ENCODE measurements at places on chromosomes 6 and 20. TPM values are rescaled to one million over a fixed set of nuclear protein-coding genes. Genes with fewer than 3 reads are reported as not detected.
A peak's percentile ranks its signal among the peaks of the same experiment; 100 is the strongest.

GRCh38 chr20:53352727-53353440, 240.8 kb downstream of the ZNF217 start:
- no peak overlapping the region for H3K4me3 ChIP-seq
- H3K27ac ChIP-seq: no peak overlapping the region
- no peaks in the 10 kb centered on the region for H3K4me1 ChIP-seq
- DNase-seq: no peak

- H3K4me1 ChIP-seq: no peaks in the 10 kb centered on the region
- H3K36me3 ChIP-seq: peaks cover 27% of the 10 kb centered on the region
- H3K27me3 ChIP-seq: no peaks in the 10 kb centered on the region
- DNase-seq: no peak
These were observed 17.0 kb downstream of the MCM8 start for GRCh38 chr20:5967469-5967868.

GRCh38 chr20:51628533-51629398, 86.2 kb upstream of the NFATC2 start:
- H3K4me3 ChIP-seq: no peak overlapping the region
- no peak for DNase-seq
- H3K36me3 ChIP-seq: no peaks in the 10 kb centered on the region
- H3K4me1 ChIP-seq: peaks cover 8% of the 10 kb centered on the region
- no peak overlapping the region for H3K27ac ChIP-seq
- no peaks in the 10 kb centered on the region for H3K27me3 ChIP-seq

- no peak for DNase-seq
- no peak overlapping the region for H3K4me3 ChIP-seq
- H3K4me1 ChIP-seq: no peaks in the 10 kb centered on the region
- no peak overlapping the region for H3K27ac ChIP-seq
- H3K27me3 ChIP-seq: no peaks in the 10 kb centered on the region
- H3K36me3 ChIP-seq: no peaks in the 10 kb centered on the region
These were observed 270.7 kb upstream of the TAB2 start for GRCh38 chr6:149046822-149047246.

GRCh38 chr6:158357570-158358216, 45.4 kb downstream of the TULP4 start:
- DNase-seq: no peak
- H3K27ac ChIP-seq: peak overlapping the region; percentile 39
- peaks cover 27% of the 10 kb centered on the region for H3K4me1 ChIP-seq
- H3K4me3 ChIP-seq: no peak overlapping the region

DNA sequence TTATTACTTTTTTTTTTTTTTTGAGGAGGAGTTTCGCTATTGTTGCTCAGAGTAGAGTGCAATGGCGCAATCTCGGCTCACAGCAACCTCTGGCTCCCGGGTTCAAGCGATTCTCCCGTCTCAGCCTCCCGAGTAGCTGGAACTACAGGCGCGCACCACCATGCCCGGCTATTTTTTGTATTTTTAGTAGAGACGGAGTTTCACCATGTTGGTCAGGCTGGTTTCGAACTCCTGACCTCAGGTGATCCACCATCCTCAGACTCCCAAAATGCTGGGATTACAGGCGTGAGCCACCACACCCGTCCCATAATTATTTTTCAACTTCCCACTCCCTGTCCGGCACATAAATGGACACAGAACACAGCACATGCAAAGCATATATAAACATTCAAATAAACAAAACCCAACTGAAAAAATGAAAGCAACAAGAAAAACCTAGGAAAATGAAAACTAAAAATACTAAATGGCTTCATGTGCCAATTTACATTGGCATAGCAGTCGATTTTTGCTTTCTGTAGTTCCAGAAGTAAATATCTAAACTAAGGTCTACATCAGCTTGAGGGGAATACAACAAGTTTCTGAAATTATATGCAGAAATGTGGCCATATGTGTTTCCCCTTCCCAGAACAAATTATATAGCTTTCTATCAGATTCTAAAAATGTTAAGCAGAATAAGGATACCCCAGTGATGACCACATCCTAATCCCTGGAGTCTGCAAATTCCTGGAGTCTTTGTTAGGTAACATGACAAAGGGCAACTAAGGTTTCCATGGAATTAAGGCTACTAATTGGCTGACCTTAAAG, 113.9 kb downstream of the HFE start:
- no peaks in the 10 kb centered on the region for H3K27me3 ChIP-seq
- H3K4me1 ChIP-seq: peaks cover 11% of the 10 kb centered on the region
- H3K36me3 ChIP-seq: no peaks in the 10 kb centered on the region
- no peak overlapping the region for H3K27ac ChIP-seq

DNA sequence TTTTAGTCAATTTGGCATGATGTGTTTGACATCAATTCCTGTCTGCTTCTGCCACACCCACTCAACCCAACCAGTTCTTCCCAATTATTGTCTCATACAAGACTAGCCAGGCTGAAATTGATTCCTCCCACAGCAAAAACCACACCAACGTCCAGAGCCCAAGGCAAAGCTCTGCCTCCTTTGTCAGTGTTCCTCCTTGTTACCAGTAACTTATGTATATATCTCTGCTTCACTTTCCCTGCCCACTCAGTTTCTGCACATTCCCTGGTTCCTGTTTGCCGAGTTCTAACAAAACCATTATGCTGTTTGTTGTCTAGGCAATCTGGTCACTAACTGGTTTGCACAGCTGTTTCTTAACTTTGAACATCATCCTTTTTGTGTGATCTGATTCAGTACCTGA, 547.9 kb upstream of the PTCHD4 start:
- H3K36me3 ChIP-seq: no peaks in the 10 kb centered on the region
- H3K4me3 ChIP-seq: no peak overlapping the region
- no peaks in the 10 kb centered on the region for H3K27me3 ChIP-seq
- H3K27ac ChIP-seq: no peak overlapping the region
- H3K4me1 ChIP-seq: no peaks in the 10 kb centered on the region

DNA sequence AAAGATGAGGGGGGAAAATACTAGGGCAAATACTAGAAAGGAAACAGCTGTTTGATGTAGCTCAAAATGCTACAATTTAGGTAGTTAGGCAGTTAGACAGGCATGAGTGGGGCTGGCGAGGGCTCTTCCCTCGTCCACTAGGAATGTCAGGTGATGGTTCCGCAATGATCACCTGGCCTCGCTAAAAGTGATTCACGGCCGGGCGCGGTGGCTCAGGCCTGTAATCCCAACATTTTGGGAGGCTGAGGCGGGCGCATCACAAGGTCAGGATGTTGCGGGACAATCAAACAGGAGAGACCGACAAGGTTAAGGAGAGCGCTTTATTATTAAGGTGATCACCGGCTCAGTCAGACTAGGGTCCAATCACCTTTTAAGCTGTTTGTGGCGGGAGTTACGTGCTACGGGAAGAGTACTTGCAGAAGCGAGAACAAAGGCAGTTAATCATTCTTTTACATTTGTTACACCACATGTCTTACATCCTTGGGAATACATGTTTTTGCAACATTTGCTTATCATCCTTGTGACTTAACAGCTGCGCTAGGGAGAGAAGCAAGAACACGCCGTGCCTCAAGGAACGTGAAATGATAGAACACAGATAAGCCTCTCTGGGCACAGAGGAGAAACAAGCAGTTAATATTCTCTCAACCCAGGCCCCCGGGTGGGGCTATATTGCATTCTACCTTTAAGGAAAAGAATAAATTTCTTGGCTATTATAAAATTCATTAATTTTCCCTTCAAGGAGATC, 1025.4 kb downstream of the EYS start:
- H3K27ac ChIP-seq: no peak overlapping the region
- no peak overlapping the region for H3K4me3 ChIP-seq
- no peaks in the 10 kb centered on the region for H3K36me3 ChIP-seq
- no peaks in the 10 kb centered on the region for H3K27me3 ChIP-seq
- H3K4me1 ChIP-seq: no peaks in the 10 kb centered on the region
- peak; percentile 88 for DNase-seq

GRCh38 chr6:7060769-7061516, 46.8 kb upstream of the RREB1 start:
- no peak for DNase-seq
- no peaks in the 10 kb centered on the region for H3K27me3 ChIP-seq
- no peak overlapping the region for H3K4me3 ChIP-seq
- no peak overlapping the region for H3K27ac ChIP-seq

DNA sequence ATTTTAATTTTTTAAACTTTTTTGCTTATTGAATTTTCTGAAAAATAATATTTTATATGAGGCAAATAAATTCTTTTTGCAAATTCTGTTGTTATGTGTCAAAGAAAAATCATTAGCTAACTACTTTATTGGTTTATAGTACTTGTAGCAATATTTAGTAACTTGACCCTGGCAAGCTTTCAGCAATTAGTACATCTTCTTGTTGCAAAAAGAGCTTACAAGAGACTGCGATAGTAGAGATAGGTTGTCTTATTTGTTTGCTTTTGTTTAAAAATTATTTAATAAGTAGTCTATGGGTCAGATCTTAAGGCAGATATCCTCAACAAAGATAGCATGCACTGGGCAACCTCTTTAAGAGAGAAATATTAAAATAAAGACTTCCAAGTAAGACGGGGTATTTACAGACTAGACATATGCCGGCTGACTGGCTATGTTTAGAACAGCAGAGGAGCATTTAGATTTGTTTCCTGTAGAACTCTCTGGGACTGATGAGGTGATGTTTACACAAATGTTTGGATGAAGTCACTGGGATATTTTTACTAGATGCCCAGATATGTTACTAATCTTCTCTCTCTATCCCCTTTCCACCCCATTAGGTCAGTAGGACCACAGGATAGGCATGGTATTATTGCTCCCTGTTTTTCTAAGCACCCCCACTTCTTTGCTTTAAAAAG, 25.0 kb downstream of the VGLL2 start:
- DNase-seq: no peak
- no peaks in the 10 kb centered on the region for H3K36me3 ChIP-seq
- H3K4me1 ChIP-seq: no peaks in the 10 kb centered on the region
- H3K27me3 ChIP-seq: no peaks in the 10 kb centered on the region

- no peak for DNase-seq
- H3K4me1 ChIP-seq: peaks cover 16% of the 10 kb centered on the region
- H3K4me3 ChIP-seq: no peak overlapping the region
- H3K27me3 ChIP-seq: no peaks in the 10 kb centered on the region
These were observed 130.3 kb upstream of the BMP2 start for GRCh38 chr20:6637160-6637579.

- no peaks in the 10 kb centered on the region for H3K27me3 ChIP-seq
- DNase-seq: no peak
- no peaks in the 10 kb centered on the region for H3K36me3 ChIP-seq
- no peak overlapping the region for H3K27ac ChIP-seq
- H3K4me1 ChIP-seq: no peaks in the 10 kb centered on the region
These were observed 2.3 kb upstream of the TLDC2 start for GRCh38 chr20:36873498-36874189.

DNA sequence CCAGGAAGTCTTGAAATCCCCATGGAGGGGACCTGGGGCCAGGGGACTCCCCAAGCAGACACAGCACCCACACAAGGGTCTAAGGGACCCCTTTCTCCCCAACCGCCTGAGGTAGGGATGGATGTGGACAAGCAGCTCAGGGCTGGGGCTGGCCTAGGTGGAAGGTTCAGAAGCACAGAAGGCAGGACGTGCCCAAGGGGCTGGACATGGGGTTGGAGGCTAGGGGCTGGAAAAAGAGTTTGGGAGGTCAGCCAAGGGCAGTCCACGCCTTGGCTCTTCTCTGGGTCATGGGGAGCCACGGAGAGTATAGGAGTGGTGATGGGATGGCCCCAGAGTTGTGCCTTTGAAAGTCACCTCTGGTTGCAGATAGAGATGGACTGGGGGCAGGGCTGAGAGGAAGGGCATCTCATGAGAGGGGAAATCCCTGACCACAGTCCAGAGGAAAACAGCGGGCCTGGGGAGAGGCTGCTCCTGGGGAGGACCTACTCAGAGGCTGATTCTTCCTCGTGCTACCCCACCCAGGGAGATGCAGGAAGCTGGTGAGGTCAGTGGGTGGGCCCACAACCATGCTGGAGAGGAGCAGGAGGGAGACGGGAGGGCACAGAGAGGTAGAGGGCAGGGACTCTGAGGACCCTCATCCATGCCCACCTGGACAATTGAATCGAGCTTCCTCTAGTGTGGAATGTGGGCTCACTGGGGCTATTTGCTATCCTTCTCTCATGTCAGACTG, 2.5 kb upstream of the HSPA12B start:
- peaks cover 32% of the 10 kb centered on the region for H3K27me3 ChIP-seq
- H3K27ac ChIP-seq: no peak overlapping the region
- DNase-seq: no peak
- no peaks in the 10 kb centered on the region for H3K36me3 ChIP-seq

DNA sequence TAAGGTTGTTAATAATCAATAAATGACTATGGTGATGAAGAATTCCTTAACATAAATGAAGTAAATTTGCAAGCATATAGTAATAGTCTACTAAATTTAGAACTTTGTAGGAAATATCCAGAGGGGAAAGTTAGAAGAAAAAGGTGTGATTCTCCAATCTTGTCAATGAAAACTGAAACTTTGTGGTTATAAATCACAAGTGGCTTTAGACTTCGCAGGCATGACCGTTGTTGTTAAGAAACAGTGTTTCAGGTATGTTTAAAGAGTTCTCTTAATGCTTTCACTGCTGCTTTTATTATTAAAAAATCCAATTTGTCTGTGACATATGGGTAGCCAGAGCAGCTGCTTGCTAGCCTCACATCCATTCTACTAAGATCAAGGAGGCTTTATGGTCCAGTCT, 475.6 kb upstream of the ADGRB3 start:
- H3K27ac ChIP-seq: no peak overlapping the region
- no peaks in the 10 kb centered on the region for H3K4me1 ChIP-seq
- no peaks in the 10 kb centered on the region for H3K27me3 ChIP-seq
- no peak for DNase-seq
- H3K4me3 ChIP-seq: no peak overlapping the region

The MOG gene
- 1.8 TPM for total RNA-seq

The PABPC1L gene
- total RNA-seq: 15.3 TPM

The SMLR1 gene
- not detected for total RNA-seq

The OR2H1 gene
- total RNA-seq: not detected

The PSORS1C2 gene
- total RNA-seq: not detected

The VNN1 gene
- not detected for total RNA-seq

Data from cardiac muscle cell (in vitro differentiated cells and primary cell).